ENCODE measurements at places on chromosomes 1 and 21.

DNA sequence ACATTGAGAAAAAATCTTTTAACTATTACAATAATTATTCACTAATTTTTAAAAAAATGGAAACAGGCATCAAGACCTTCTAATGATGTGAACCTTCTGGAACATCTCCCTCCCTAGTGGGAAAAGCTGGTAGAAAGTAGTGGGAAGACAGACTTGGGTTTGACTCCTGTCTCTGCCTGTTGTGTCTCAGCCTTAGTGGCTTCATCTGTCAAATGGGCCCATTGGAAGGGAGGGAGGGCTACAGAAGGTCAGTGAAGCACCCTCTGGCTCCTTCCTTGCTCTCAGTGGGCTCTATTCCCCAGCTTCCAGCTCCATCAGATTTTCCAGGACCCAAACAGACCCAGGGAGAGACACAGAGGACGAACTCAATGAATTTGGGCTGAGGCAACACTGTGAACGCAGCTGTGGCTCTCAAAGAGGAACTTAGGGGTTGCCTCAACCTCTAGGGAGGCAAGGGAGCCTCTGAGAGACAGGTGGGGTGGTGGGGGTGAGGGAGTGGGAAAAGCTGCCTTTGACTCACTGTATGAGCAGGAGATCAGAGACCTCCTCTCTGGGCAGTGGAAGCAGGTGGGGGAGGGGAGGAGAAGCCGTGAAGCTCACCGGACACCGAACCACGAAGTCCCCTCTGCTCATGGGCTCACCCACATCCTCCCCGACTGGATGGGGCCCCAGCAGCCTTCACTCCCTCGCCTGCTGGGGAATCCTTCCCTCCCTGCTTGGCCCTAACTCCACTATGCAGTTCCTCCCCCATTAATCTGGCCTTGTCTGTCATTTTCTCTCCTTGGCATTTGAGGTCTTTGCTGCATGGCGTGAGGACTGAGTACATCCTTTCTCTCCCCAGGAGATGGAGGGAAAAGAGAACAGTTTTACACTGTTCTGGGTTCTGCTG lies 4.5 kb downstream of the CNR2 start:
- DNase-seq: no peak

- DNase-seq: no peak
Measured at GRCh38 chr1:197466813-197467212, 198.8 kb downstream of the CRB1 start.

DNA sequence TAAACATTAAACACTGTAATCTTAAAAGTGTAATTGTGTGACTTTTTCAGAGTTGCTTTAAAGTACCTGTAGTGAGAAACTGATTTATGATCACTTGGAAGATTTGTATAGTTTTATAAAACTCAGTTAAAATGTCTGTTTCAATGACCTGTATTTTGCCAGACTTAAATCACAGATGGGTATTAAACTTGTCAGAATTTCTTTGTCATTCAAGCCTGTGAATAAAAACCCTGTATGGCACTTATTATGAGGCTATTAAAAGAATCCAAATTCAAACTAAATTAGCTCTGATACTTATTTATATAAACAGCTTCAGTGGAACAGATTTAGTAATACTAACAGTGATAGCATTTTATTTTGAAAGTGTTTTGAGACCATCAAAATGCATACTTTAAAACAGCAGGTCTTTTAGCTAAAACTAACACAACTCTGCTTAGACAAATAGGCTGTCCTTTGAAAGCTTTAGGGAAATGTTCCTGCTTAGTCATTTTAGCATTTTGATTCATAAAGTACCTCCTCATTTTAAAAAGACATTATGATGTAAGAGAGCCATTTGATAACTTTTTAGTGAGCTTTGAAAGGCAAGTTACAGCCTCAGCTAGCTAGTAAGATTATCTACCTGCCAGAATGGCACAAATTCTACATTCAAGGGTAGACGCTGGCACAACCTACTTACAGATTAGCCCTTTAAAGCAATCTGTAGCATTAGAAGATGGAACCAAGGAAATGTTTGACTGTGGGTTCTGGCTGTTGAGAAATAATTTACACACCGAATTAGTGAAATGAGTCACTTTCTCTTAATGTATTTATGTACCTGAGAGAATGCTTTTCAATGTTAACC lies 9.4 kb downstream of the SOD1 start:
- DNase-seq: no peak

- DNase-seq: no peak
Measured at GRCh38 chr21:36636016-36636415, 62.9 kb upstream of the SIM2 start.

- DNase-seq: no peak
Measured at GRCh38 chr1:17545356-17545755, 5.9 kb downstream of the ARHGEF10L start.

- DNase-seq: no peak
Measured at GRCh38 chr1:100433563-100433962, 81.3 kb downstream of the CDC14A start.

DNA sequence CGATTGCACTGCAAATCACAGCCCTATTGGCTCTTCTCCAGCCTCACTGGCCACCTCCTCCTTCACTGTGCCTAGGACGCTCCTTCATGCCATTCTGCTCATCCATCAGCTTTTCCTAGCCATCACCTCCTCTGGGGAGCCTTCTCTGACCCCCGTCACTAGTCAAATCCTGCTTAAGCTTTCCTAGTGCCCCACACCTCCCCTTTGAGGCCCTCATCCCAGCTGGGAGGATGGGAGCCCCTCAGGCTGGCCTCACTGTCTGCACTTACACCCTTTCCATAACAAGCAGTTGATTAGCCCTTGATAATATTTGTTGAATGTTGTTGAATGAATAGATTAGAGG lies 50.7 kb downstream of the KLHDC7A start:
- no peak for DNase-seq

DNA sequence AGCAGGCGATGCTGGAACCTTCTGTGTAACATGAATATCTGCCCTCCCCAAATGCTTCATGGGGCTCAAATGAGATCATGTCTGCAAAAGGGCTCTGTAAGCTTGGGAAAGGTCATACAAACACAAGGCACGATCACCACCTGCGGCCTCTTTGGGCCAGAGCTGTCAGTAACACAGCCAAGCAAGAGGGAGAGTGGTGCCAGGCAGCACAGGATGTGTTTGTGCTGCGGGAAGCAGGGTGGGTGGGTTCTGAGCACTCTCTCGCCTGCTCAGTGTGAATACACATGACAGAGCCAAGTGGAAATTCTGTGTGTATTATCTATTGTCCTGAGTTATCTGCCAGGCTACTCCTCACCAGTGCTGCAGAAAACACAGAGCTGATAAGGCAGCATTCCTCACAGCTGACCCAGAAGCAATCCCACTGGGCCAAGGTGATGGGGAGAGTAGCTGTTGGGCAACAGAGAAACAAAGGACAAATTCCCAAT lies 101.2 kb downstream of the LAMC2 start:
- no peak for DNase-seq

- DNase-seq: no peak
Measured at GRCh38 chr1:86201311-86201710, 44.7 kb upstream of the COL24A1 start.

GRCh38 chr1:246564839-246565750 lies 966 bp downstream of the TFB2M start:
- no peak for DNase-seq

DNA sequence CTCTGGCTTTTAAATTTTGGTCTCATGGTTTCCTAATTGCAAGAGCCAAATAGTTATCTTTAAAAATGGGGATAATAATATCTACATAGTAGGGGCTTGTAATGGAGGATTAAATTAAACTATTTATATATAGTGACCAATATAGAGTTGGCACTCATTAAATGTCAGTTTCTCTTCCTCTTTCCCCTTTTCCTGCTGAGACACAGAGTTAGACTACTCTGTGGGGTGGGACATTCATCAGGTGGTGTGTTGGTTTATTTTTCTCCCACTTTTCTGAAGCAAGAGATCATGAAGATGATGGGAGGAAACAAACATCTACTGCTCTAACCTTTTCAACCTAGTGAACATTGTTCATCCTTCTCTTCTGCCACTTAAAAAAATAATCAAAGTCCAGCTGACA lies 17.3 kb upstream of the RAP1A start:
- DNase-seq: no peak

- no peak for DNase-seq
Measured at GRCh38 chr1:173405834-173406233, 71.3 kb upstream of the PRDX6 start.

DNA sequence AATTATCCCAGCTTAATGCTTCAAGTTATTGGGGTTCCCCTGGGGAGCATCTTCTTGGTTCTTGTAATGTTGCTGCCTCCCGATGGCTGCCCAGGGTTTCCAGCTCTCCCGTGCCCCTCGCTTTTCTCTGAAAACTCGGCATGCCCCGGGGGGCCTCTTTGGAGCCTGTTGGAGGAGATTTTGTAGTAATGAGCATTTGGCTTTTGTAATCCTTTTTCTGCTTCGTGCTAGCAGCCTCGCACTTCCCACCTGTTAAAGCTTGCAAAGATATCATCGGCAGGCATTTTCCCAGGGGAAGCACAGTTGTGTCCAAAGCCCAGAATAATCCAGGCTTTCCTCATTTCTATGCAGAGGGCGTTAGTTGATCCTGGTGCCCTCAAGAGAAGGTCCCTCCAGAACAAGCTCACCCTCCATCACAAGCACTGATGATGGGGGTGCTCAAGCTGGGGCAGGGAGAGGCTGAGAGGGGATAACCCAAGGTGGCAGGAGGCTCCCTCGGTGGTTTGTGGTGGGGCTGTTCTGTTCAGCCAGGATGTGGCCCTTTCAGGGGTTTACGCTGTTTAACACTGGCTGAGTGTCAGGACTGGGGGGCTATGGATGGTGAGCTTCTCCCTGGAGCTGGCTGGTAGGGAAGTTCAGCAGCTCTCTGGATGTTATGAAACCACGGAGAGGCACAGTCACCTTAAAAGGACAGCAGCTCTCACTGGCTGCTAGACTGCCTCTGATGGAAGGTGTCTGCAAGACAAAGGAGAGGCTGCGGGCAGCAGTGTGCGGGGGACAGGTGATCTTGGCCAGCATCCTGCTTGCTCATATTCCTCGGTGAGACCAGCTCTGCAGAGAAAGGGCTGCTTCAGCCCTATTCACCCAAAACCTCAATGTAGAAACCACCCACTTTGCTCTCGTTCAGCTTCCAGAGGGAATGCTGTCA lies 477.1 kb upstream of the VAMP3 start:
- DNase-seq: no peak

DNA sequence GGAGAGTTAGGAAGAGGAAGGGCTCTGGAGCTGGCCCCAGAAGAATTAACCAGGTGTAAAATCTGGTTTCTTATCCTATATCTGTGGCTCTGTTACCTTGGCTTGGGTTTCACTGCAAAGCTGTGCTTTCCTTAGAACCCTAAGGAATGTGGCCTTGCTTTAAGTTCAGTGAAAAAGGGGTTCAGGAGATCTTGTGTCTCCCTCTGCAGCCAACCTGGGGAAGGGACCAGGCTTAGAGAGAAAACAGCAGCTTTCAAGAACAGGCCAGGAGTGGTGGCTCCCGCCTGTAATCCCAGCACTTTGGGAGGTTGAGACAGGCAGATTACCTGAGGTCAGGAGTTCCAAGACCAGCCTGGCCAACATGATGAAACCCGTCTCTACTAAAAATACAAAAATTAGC lies 16.1 kb upstream of the MYCL start:
- no peak for DNase-seq

DNA sequence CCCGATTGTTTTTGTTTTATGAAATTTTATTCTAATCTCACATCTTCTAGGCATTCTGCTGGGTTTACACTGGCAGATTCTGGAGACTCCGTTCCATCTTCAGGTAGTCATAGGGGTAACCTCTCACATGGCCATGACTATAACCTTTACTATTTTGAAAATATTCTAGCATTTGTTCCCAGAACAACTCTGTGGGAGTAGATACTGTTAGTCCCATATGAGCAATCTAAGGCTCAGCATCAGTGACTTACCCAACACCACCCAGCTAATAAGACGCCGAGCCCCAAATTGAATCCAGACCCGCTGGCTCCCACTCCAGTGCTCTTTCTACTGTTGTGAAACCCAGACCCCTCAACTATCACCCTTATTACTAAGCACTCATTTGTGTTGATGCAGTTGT lies 9.8 kb downstream of the ADAMTS4 start:
- DNase-seq: no peak

- DNase-seq: no peak
Measured at GRCh38 chr1:25954282-25954938, 43.5 kb downstream of the PAFAH2 start.

DNA sequence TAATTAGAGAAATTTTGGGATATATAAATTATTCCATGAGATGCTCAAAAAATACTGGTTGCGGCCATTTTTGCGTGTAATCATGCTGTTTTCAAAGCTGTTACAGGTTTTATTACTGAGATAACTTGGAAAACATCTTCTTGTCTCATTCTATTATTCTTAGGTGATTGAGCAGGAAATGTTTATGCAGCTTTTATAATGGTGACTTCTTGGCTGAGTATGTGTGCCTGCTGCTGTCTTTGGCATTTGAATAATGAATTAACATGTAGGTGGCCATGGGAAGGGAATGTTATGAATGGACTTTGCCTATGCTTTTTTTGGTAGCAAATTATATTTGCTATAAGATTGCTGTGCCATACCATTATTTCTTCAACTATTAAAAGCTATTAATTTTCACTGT lies 52.5 kb downstream of the RASAL2 start:
- no peak for DNase-seq

- no peak for DNase-seq
Measured at GRCh38 chr1:192453360-192453992, 122.1 kb upstream of the RGS1 start.

- DNase-seq: peak; percentile 23
Measured at GRCh38 chr21:35840197-35840799, 220.0 kb downstream of the SETD4 start.

DNA sequence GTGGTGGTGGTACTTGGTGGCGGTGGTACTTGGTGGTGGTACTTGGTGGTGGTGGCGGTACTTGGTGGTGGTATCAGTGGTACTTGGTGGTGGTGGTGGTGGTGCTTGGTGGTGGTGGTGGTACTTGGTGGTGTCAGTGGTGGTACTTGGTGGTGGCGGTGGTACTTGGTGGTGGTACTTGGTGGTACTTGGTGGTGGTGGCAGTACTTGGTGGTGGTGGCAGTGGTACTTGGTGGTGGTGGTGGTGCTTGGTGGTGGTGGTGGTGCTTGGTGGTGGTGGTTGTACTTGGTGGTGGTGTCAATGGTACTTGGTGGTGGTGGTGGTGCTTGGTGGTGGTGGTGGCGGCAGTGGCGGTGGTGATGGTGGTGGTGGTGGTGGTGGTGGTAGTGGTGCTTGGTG lies 20.2 kb downstream of the COQ8A start:
- no peak for DNase-seq

GRCh38 chr1:228798035-228798434 lies 62.8 kb downstream of the RHOU start:
- no peak for DNase-seq

GRCh38 chr1:116739371-116740012 lies 14.7 kb upstream of the CD2 start:
- no peak for DNase-seq

- no peak for DNase-seq
Measured at GRCh38 chr1:93773049-93773838, 91.6 kb upstream of the BCAR3 start.

- no peak for DNase-seq
Measured at GRCh38 chr1:218658899-218659298, 313.8 kb downstream of the TGFB2 start.

- no peak for DNase-seq
Measured at GRCh38 chr1:110309139-110309538, 30.0 kb upstream of the RBM15 start.

GRCh38 chr1:101165954-101166353 lies 70.9 kb upstream of the S1PR1 start:
- DNase-seq: no peak

GRCh38 chr1:156106624-156107488 lies 7.7 kb upstream of the LMNA start:
- DNase-seq: no peak

Measured in T-helper 1 cell (primary cell).